Stimulated activated CD8-positive, alpha-beta memory T cell treated with anti-CD3 and anti-CD28 coated beads, Interleukin-15, amount 100 ng/mL, for 24 hours (primary cell): ENCODE measurements at places on chromosomes 6 and 20.

DNA sequence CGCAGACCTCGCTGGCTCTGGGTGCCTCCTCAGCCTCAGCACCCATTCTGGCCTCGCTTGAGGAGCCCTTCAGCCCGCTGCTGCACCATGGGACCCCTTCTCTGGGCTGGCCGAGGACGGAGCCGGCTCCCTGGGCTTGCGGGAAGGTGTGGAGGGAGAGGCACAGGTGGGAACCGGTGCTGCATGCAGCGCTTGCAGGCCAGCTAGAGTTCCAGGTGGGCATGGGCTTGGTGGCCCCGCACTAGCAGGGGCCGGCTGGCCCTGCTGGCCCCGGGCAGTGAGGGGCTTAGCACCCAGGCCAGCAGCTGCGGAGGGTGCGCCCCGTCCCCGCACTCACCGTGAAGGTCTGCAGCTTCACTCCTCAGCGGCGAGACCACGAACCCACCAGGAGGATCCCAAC lies 30.4 kb downstream of the DEFB114 start:
- no peak for DNase-seq

- peak; percentile 12 for DNase-seq
These were observed 149.1 kb downstream of the MTHFD1L start for GRCh38 chr6:151014404-151015100.

- DNase-seq = no peak
These were observed 128.2 kb downstream of the FRK start for GRCh38 chr6:115932481-115932880.

DNA sequence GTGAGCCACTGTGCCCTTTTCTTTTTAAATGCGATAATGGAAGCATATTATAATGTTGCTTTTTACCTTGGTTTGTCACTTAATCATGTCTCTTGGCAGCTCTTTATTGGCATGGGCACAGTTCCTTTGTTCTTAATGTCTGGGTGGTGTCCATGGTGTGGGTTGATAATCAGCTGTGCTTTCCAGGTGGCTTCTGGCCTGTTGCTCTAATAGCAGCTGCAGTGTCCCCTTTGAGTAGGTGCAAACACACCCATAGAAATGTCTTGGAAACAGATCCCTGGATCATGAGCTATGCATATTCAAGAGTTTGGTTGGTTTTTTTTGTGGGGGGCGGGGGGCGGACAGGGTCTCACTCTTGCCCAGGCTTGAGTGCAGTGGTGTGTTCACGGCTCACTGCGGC lies 29.9 kb downstream of the EFCAB8 start:
- DNase-seq = no peak

DNA sequence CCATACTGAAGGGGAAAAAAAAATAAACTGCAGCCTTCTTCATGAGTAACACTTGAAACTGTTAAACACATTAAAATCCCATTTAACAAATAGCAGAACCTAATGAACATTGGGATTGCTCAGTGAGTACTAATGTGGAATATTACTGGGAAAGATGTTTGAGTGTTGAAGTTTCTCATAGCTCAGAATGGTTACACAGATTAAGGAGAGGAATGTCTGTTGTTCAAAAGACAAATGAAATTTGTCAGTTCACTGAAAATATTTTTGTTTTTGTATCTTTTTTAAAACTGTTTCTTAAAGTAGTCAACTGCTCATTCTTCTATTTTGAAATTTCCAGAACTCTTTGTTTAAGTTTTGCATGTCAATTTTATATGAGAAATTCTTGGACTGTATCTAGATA lies 374.3 kb downstream of the LAMA2 start:
- DNase-seq = no peak

GRCh38 chr20:40893610-40894236 lies 134.9 kb upstream of the TOP1 start:
- DNase-seq = no peak

- no peak for DNase-seq
These were observed 39.5 kb downstream of the NKX2-4 start for GRCh38 chr20:21357844-21358243.

GRCh38 chr6:144621332-144621731 lies 336.2 kb downstream of the UTRN start:
- DNase-seq = no peak

DNA sequence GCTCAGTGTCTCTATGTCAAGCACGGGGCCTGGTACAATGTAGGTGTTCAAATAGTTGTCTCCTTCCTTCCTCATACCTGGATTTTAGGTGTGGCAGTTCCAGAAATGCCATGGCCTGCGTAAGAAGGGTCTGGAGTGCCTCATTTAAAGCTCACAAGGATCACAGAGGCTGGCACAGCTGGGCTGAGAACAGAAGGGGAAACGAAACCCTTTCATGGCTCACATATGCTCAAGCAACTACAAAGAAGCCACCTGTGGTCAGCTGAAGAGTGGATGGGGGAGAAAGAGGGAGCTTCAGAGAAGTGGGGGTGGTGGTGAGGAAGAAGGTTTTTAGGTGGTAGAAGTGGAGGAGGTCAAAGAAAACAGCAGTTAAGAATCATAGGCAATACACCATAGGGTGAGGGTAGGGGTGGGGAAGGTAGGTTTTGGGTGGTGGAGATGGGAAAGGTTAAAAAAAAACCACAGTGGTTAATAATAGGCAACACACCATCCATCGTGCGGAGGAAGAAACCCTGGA lies 17.0 kb upstream of the TOP1 start:
- DNase-seq = no peak

GRCh38 chr20:61169874-61170273 lies 82.2 kb upstream of the CDH4 start:
- no peak for DNase-seq

- no peak for DNase-seq
These were observed 36.4 kb upstream of the SAMD3 start for GRCh38 chr6:130259140-130259539.

GRCh38 chr6:38417521-38417920 lies 222.2 kb downstream of the BTBD9 start:
- no peak for DNase-seq

GRCh38 chr6:129345890-129346289 lies 364.1 kb downstream of the ARHGAP18 start:
- no peak for DNase-seq

DNA sequence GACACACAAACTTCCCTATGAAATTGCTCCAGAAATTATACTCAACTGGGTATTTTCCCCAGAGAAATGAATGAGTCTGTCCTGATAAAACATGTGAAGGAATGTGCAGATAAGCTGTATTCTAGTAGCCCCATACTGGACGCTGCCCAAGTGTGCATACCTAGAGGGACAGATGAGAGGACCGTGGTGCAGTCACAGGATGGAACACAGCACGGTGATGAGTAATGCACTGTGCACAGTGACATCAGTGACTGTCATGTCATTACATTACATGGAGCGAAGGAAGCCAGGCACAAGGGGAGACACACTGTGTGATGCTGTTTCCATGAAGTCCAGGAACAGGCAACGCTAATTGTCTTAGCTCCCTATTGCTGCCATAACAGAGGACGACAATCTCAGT lies 155.5 kb downstream of the CDH4 start:
- no peak for DNase-seq

- no peak for DNase-seq
These were observed 327.5 kb upstream of the JAG1 start for GRCh38 chr20:11001302-11001701.

DNA sequence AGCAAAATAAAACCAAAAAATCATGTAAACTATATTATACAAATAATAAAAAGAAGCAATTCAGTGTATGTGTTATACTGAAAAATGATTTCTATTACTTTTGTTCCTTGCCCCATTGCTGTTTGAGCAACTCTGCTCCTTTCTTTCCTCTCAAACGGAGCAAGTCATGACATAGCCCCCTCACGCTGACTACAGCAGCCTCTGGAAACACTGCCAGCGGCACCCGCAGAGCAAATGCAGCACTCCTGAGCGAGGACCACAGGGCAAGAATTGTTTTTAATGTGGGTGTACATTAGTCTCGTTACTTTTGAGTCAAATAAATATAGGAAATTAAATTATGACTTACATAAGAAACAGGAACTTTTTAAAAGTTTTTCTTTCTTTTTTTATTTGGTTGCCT lies 350.1 kb upstream of the HSF2 start:
- DNase-seq = no peak

DNA sequence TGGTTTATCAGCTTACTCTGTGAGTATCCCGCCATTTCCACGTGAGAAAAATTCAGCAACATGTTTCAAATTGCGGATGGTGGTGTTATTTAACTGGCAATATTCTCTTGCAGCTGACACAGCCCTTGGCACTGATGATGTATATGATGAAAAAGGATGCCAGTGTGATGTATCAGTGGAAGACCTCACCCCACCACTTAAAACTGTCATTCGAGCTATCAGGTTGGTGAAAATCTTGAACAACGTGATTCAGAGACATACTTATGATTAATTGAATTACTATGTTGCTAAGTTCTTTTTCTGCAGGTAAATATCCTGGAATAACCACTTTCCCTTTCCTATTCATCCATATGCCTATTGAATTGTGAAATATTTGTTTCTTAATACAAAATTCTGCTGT lies 55.7 kb downstream of the KHDC1L start:
- DNase-seq = no peak

- no peak for DNase-seq
These were observed 172.8 kb upstream of the ARG1 start for GRCh38 chr6:131400054-131400778.

- DNase-seq = no peak
These were observed 226.5 kb downstream of the BTBD9 start for GRCh38 chr6:38413102-38413800.

- no peak for DNase-seq
These were observed 44.8 kb downstream of the ATRN start for GRCh38 chr20:3515379-3516170.

DNA sequence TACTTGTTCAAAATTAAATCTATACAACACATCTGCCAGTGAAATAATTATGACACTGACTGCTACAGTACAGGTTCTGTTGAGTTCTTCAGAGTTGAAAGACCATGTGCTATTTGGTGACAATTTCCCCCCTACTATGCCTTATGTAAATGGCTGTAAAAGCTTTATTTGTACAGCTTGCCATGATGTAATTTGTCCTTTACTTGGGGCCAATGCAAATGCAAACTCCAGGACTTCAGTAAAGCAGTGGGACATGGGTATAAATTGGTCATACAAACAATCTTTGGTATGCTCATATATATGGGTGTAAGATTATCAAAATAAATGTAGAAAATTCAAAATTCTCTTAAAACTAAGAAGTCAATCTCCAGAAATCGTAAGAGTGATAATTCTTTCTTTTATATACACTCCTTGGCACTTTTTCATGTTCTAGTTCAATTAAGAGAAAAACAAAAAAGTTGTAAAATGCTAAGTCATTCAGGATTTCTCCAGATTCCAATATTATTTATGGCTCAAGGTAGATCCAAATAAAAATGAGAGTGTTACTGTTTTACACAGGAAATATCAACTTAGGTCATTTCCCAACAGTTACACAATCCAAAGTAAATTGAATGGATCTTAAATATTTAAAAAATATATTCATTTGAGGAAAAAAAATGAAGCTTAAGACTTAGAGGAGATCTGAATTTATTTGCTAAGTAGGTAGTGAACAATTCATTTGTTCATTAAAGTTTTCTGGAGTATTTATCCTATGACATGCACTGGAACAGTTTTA lies 1310.5 kb upstream of the CITED2 start:
- no peak for DNase-seq

- DNase-seq = no peak
These were observed 741.3 kb upstream of the MMS22L start for GRCh38 chr6:98024359-98024758.

DNA sequence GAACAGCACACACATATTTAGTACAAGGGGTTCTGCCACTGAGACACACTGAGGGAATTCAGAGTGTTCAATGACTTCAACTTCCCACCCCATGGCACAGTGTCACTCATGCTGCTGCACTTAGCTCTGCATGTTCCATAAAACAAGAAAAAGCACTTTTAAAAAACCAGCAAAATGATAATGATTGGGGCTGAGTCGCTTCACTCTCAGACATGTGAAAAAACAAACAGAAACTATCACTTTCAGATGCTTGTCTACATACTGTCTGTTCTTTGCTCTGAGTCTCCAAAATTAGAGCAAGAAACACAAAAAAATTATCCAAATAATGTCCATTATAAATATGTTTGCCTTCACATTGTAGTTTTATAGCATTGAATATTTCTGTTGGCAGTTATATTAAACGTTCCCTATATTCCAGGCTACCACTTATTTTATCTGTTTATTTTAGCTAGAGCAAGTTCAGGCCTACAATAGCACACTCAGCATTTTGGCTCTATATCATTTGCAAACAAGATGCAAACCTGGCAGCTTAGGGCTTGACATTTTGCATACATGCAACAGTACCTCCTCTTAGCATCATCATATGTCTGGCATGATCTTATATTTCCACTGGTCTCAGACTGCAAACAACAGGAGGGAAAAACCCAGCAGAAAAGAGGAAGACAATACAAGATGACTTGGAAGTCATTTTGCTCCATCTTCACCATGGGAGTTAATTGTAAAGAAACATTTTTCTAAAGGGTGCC lies 398.8 kb downstream of the HACE1 start:
- no peak for DNase-seq
